ENCODE measurements at places on chromosomes 7 and 10.

GRCh38 chr10:34565934-34566333 is 249.2 kb downstream of the PARD3 start:
- no peak for DNase-seq

- DNase-seq: no peak
These were observed 441 bp downstream of the FZD8 start for GRCh38 chr10:35641676-35642034.

DNA sequence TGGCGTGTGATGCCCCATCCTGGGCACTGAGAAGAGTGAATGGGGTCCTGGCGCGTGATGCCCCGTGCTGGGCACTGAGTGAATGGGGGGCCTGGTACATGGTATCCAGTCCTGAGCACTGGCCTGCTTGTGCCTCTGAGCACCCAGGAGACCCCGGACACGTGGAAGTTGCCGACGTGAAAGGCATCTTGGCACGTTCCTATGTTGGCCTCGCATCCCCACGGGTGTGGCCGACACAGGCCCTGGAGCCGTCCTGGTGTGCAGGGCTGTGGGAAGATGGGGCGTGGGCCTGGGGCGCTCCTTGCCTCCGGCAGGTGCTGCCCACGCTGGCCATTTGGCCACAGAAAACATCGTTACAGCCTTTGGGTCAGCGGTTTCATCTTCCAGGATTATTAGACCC is 35.5 kb downstream of the CFAP46 start:
- DNase-seq: no peak

DNA sequence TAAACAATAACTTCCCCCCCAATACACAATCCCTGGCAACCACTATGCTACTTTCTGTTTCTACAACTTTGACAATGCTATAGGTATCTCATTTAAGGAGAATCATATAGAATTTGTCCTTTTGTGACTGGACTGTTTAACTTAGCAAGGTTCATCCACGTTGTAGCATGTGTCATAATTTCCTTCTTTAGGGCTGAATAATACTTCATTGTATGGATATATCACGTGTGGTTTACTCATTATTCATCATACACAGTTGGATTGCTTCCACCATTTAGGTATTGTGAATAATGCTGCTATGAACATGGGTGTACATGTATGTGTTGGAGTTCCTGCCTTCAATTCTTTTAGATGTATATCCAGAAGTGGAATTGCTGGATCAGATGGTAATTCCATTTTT is 111.0 kb downstream of the LMBR1 start:
- no peak for DNase-seq

- no peak for DNase-seq
These were observed 157.7 kb downstream of the PLPP4 start for GRCh38 chr10:120614680-120615079.

DNA sequence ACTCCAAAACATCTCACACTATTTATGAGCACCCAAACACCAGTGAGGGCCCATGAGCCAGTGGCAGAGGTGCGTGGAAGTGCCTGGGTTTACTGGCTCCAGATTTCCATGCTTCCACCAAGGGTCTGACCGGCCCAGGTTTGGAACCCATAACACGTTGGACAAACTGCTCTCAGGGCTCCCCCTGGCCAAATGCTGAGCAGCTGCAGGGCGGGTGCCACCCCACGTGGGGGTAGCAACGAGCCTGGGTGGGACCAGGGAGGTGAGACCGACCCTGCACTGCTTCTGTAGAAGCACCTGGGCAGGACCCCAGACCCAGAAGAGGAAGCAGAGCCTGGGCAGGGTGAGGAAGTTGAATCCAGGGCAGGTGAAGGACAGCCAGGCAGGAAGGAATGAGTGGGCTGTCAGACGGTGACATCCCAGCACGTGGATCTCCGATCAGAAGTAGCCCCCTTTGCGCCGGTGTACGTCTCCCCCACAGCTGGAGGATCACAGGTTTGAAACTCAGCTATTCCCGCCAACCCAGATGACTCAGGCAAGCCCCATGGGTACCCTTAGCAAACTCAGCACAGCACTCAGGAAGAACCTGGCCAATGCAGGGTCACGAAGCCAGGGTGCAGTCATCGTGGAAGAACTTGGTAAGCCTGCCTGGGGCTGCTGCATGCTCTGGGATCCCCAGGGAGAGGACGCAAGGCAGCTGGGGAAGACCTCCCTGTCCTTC is 100.4 kb upstream of the DDC start:
- no peak for DNase-seq

DNA sequence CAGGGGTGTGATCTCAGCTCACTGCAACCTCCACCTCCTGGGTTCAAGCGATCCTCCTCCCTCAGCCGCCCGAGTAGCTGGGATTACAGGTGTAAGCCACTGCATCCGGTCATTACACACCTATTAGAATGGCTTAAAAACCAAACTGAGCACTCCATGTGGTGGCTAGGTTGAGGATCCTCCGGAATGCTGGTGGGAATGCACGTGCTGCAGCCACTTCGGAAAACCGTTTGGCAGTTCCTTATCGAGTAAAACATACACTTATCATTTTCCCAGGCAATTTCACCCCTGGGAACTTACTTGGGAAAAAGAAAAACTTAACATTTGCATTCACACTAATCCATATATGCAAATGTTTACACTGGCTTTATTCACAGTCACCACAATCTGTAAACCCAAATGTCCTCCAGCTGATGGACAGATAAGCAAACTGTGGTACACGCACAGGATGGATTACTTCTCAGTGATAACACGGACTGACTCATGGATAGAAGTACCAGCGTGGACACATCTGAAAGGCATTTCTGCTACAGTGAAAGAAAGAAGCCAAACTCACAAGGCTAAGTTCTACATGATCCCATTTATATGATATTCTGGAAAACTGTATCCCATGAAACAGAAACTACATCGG is 20.4 kb downstream of the RFC2 start:
- DNase-seq: no peak

DNA sequence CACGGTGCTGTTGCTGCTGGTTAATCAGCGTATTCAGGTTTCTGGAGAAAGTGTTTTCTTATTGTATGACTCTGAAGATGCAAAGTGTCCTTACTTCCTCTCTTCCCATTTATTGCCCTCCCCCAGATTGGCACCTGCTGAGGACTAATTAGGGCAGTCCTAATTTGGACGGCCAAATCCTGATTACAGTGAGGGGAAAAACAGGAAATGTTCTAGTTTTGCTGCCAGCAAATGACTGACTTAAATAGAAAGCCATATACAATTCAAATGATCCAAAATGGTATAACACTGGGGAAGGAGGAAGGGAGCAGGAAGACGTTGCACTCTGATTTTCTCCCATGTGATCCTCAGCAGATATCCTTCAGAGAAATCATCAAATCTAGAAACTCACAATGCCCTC is 222.4 kb upstream of the LRGUK start:
- no peak for DNase-seq

GRCh38 chr7:96241855-96242254 is 80.0 kb downstream of the SLC25A13 start:
- DNase-seq: no peak

GRCh38 chr10:670038-670437 is 19.4 kb downstream of the DIP2C start:
- no peak for DNase-seq

DNA sequence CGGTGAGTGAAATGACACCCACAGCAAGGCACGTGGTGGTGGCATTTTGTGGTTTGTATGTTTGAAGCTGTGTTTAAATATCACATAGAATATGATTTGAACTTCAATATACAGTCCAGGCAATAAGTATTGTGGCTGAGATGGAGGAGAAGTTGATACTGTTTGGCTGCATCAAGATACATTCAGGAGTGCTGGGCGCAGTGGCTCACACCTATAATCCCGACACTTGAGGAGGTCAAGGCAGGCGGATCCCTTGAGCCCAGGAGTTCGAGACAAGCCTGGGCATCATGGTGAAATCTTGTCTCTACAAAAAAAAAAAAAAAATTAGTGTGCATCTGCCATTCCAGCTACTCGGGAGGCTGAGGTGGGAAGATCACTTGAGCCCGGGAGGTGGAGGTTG is 35.2 kb upstream of the NUB1 start:
- no peak for DNase-seq

GRCh38 chr10:131233611-131234258 is 77.8 kb downstream of the TCERG1L start:
- no peak for DNase-seq

DNA sequence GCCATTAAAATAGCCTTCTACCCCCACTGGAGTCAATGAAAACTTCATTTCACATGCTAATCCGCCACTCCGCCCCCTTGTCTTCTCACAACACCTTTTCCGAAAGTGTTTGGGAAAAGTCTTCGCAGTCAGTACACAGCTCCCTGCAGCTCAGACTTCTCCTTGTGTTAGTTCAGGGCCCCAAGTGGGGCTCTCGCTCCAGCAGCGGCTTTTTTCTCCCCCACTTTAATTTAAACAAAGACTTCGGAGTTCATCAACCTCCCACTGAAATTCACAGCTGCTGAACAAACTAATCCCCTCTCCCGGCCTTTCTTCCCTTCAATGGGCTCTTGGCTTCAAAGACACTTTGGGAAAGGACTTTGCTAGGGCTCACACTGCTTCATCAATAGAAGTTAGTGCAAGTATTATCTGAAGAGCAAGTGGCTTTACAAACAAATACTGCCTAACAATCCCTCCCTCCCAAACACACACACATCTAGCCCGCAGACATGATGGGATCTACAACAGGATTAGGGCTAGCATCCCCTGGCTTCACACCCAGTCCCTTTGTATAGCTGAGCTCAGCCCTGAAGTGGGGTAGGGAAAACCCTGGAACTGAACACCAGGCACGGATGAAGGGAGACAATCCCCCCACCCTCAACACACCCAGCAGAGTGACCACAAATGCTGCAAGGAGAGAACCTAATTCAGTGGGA is 23.1 kb downstream of the WNT8B start:
- DNase-seq: no peak

- no peak for DNase-seq
These were observed 187.0 kb downstream of the MAD1L1 start for GRCh38 chr7:2045559-2046405.

DNA sequence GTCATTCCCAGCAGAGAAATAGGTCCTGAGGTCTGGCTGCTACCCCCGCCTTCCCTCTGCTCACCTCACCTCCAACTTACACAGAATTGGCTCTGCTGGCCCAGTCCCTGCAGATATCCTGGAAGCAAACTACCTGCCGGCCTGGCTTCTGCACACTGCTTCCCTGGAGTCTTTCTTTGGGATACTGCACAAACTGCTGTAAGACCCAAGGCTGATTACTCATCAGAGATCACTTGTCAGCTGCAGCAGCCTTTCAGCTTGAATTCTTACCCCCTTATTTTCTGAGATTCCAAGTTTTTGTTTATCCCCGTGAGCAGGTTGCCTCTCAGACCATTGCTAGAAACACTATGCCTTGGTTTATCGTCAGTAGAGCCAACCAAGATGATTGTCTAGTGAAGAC is 426.4 kb downstream of the PHTF2 start:
- no peak for DNase-seq

DNA sequence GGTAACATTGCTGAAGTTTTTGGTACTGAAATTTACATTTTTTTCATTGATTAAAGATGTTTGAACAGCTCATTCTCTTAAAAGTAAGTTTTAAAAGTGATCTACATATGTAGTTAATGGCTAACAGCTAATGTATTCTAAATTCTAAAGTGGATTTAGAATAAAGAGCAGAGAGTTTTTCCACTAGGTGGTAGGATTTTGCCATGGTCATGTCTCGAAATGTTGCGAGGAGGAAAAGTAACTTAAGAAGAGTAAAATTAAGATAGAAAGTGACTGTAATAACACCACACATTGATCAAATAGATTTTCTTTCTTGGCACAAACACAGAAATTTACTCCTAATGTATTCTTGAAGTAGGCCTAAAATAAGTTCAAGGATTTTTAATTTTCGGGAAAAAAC is 19.8 kb downstream of the LSMEM1 start:
- no peak for DNase-seq

DNA sequence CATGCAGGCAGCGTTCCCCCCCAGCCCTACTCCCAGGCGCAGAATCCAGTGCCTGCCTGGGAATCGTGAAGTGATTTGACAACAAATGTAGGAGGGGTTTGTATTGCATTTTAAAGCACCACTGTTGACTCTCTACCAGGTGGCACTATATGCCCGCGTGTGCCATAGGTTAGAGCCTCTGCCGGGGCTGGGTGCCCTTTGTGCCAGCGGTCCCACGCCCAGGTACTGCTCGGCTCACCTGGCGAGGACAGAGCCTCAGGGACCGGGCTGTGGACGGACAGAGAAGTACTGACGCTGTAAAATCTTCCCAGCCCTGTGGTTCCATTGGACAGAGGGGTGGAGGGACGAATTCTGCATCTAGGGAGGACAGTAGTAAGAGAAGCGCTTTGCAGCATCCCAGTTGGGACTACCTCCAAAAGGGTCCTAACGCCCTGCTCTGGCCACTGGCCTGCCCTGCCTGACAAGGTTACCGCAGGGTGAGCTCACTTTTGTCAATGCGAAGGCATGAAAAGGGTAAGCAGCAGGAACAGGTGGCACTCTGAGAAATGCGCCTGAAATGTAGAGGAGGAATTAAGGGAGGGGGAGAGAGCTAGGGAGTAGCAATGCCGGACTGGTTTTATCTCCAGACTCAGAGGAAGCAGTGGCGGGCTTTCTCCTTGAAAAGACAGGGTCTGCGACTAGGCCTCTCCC is 788 bp upstream of the CACNA2D1 start:
- no peak for DNase-seq

GRCh38 chr10:68095153-68095552 is 14.1 kb upstream of the MYPN start:
- DNase-seq: no peak

GRCh38 chr7:32462977-32463376 is 27.2 kb downstream of the LSM5 start:
- no peak for DNase-seq

- no peak for DNase-seq
These were observed 58.8 kb downstream of the STEAP1B start for GRCh38 chr7:22441157-22441556.

- DNase-seq: no peak
These were observed 28.5 kb downstream of the CXCL12 start for GRCh38 chr10:44356139-44357022.

GRCh38 chr7:106177300-106177690 is 65.2 kb upstream of the SYPL1 start:
- DNase-seq: no peak

- DNase-seq: no peak
These were observed 124.7 kb downstream of the GRM3 start for GRCh38 chr7:86768394-86768793.

Measured in body of pancreas (tissue), 4 donors.